ENCODE measurements at places on chromosomes 16 and 17.

DNA sequence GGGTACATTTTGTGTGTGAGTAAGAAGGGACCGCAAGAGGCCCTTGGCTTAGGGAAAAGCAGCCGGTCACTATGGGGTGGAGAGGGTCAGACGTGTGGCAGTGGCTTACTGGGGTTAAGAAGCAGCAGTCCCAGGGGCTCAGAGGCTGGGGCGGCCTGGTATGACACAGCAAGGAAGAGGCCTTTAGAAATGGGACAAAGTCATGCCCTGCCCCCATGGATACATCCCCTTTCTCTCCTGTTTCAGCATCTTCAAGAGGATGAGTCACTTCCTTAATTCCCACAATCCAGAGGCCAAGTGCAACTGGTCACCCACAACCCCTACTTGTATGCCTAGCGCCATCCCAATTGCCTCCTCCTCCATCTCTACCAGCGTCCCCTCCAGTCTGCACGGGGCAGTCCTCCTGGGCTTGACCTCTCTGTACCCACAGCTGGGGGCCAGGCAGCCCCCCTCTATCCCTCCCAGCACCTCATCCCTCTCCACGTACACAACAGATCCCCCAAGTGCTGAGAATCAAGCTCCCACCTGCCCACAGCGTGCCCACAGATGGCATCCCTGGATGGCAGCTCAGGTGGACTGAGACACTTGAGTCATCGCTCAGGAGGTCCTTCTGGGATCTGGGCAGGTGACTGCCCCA, 6.9 kb upstream of the EFTUD2 start:
- peak; percentile 90 for DNase-seq

DNA sequence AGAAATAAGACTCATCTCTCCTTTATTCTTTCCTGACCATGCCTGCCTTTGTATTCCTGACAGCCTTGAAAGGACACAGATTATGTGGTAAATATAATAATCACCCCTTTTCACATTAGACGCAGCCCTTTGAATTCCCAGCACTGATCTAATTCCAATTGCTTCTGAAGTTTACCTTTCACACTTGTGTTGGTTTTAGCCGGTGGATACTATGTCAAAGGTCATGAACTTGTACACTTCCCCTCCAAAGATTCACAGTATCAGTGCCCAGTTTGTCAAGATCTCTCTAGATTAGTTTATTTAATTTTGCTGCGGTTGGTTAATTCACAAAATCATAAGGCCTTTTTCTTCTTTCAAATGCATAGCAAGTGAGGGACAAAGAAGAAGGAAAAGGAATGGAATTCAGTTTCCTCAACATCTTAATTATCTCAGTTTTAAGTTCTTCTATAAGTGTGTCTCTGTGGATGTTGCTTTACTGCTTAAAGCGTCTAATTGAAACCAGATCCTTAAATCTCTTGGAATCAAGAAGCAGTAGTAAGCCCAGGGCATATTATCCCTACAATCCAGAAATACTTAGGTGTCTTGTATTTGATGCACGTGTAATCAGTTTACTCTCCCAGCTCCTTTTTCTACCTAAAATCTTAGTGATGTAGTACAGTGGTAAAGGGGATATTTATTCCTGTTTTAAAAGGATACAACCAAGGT, 174.3 kb upstream of the TBX2 start:
- DNase-seq = no peak

DNA sequence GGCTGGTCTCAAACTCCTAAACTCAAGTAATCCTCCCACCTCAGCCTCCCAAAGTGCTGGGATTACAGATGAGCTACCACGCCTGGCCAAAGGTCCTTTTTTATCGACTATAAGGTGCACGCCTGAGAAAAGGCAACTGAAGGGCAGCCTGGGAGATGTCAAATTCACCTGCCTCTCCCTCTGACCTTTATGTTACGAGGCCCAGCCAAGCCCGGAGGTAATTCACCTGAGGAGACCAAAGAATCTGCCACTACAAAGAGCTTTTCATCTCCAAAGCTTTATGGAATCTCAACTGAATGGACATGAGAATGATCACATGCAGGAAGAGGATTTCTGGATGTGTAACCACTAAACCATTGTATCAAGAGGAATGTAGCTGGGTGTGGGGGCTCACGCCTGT, 37.2 kb downstream of the LYRM1 start:
- no peak for DNase-seq

DNA sequence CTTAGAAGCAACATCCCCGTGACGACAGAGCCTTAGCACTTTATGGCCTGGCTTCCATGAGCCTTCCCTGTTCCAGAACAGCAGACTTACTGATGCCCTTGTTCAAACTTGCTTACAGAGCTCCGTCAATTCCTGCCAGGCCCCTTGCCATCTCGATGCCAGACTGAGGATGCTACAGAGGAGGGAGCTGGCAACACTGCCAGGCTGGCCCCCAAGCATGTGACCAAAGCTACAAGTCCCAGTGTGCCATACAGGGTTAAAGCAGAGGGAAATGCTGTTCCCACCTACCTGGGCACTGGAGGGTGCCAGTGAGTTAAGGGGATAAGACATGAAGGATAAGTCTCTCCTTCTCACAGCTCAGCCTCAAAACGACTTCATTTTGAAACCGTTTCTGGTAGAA, 33.5 kb upstream of the SREBF1 start:
- DNase-seq = no peak

DNA sequence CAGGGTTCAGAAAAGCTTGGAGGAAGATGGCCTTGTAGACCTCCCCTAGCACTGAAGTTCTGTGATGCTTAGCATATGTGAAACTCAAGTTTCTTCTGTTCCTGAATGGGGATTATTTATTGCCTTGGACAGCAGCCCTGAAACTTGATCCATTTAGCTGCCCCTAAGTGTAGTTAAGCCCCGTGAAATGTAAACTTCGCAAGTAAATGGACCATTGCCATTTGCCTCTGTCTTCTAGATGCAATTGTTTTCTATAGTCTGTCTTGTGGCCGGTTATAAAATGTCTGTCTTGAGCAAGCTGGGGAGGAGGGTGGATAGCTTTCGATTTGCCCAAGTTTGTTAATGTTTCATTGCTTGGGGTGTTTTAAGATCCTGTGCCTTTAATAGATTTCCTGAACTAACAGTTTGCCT, 261.8 kb downstream of the CDH13 start:
- peak; percentile 8 for DNase-seq

DNA sequence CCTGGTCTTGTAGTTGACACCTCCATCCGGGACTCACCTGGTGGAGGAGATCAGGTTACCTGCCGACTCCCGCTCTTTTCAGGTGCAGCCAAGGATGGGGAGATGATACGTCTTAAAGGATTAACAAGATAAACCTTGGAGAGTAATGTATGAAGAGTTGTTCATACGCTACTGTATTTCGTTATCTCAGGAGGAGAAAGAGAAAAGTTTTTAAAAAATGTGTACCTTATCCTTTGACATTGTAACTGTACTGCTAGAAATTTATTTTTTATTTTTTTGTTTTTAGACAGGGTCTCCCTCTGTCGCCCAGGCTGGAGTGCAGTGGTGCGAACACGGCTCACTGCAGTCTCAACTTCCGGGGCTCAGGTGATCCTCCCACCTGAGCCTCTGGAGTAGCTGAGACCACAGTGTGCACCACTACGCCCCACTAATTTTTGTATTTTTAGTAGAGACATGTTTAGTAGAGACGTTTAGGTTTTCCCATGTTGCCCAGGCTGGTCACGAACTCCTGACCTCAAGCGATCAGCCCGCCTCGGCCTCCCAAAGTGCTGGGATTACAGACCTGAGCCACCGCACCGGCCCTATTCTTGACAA, 764 bp upstream of the SMURF2 start:
- DNase-seq = no peak

GRCh38 chr17:66695098-66695497, 139.8 kb upstream of the CACNG5 start:
- DNase-seq = no peak

- DNase-seq = no peak
Observed at GRCh38 chr16:64657316-64658011, 464.4 kb downstream of the CDH11 start.

All from AG08395 (cell line).